ENCODE measurements at places on chromosomes 4 and X.

DNA sequence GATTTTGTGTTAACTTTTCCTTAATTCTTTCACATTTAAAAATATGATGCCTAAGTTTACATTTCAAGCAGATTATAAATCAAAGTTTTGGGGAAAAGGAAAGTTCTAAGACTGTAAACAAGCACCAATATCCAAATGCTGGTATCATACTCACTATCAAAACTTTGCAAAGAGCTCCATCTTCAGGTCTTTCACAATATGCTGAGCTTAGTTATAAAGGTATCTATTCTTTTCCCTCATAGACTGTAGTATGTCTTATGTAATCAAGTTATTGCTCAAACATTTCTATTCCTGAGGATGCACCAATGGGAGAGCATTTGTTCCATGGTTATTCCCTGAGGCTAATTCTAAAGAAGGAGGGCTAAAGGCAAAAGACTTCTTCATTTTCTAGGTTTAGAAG lies 207.9 kb upstream of the FAM241A start:
- DNase-seq = peak; percentile 84

DNA sequence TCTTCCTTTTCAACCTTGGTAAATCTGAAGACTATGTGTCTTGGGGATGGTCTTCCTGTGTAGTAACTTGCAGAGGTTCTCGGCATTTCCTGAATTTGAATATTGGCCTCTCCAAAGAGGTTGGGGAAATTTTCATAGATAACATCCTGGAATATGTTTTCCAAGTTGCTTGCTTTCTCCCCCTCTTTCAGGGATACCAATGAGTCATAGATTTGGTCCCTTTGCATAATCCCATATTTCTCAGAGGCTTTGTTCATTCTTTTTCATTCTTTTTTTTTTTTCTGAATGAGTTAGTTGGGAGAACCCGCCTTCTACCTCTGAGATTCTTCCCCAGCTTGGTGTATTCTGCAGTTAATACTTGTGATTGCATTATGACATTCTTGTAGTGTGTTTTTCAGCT lies 549.2 kb upstream of the AMOT start:
- no peak for DNase-seq

- no peak for DNase-seq
Measured at GRCh38 chrX:129797251-129797906, 17.6 kb downstream of the SASH3 start.

DNA sequence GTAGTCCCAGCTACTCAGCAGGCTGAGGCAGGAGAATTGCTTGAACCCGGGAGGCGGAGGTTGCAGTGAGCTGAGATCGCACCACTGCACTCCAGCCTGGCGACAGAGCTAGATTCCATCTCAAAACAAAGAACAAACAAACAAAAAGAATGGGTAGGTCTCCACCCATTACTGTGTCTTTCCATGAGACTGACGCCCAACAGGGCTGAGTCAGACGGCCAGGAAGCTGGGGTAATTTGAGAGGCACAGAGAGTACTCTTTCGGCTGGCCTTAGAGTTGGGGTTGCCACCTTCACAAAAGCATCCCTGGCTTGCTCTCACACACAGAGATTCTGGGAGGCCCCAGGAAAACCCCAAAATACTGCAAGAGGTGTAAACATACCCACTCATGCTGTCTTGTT lies 72.0 kb upstream of the DHRSX start:
- no peak for DNase-seq

DNA sequence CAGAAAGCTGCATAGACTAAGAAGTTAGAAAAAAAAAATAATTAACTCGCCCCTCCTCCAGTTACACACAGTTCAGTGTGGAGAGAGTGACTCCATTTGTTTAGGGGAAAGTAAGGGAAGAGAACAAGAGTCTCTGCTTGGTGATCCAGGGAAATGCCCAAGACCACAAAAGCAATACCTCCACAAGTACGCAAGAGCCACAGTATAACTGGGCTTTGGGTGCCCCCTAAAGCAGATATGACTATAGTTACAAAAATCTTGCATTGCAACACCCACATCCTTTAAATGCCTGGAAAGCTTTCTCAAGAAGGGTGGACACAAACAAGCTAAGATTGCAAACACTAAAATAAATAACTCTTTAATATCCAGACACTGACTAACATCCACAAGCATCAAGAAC lies 164.2 kb upstream of the NRK start:
- DNase-seq = no peak

GRCh38 chr4:8391972-8392371 lies 48.6 kb downstream of the ACOX3 start:
- no peak for DNase-seq

DNA sequence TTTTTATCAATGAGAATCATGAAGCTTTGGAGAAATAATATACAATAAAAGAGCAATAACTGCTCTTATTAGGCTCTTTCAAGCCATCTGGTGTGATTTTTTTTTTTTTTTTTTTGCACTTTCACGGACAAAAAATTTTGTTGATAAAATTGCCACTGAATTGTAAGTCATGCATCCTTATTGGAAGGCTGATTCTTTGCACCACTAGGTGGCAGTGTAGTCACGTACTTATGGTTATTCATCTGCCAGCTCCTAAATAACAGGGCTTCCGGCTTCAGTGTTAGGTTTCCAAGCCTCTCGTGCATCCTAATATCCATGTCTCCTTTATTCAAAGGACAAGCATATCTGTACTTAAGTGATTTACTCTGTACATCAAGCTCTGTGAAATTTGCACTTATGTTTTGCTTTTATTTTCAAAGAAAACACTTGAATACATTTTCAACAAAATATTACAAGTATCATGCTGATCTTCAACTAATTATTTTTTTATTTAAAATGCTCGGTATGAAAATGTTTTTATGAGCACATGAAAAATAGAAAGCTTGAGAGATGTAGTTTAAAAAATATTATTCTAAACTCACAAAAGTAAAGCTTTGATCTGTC lies 1578.3 kb upstream of the TENM3 start:
- peak; percentile 96 for DNase-seq

DNA sequence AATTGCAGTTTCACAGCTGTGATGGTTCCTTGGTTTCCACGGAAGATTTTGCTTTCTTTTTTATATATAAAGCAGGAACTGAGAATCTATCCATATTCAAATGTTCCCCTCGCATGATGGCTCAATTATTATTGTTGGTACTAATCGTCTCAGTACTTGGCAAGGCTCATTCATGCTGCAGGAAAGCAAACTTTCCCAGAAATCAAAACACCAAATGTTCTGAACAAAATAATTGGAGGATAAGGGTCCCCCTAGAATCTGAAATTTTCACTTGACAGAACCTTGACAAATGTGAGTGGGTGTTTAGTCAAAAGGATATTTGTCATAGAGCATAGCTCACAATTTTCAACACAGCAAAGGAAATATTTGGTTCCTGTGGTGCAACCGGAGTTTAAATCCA lies 1598.6 kb upstream of the PCDH7 start:
- DNase-seq = no peak

GRCh38 chrX:118420462-118420861 lies 74.6 kb downstream of the WDR44 start:
- no peak for DNase-seq

GRCh38 chr4:73744203-73744602 lies 3.8 kb downstream of the CXCL8 start:
- no peak for DNase-seq

DNA sequence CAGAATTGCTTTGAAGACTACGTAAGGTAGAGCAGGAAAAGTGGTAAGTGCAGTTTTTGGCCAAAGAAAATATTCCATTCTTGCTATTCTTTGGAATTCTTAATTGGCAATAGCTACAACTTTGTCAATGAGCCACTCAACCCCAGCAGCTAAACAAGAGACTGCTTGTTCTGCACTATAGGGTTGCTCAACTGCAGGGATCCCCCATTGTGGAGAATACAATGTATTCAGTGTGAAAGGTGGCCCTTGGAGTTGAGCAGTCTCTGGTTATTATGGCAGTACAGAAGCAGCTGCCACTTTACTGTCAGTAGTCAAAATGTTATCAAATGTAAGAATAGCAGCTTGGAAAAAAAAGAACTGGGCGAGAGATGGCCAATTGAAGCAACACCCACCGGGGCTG lies 808.7 kb downstream of the CENPC start:
- no peak for DNase-seq

- no peak for DNase-seq
Measured at GRCh38 chrX:66654411-66654810, 15.5 kb upstream of the EDA2R start.

DNA sequence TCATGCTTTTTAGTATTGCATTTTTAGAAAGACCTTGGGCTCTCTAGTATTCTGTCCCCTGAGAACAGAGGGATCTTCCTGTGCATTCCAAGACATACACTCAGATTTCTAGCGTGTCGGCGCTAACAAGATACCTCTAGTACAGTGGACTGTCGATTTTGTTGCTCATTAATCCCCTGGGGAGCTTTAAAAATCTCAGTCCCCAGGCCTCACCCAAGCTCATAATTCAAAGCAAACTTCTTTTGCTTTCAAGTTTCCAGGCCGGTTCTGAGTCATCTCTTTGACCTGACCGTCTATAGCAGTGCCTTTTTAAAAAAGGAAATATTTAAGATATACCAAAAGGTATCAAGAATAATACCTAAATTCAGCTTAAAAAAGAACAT lies 137.0 kb downstream of the AMMECR1 start:
- DNase-seq = no peak

- DNase-seq = no peak
Measured at GRCh38 chr4:186449954-186450353, 105.4 kb downstream of the MTNR1A start.

- no peak for DNase-seq
Measured at GRCh38 chrX:2974961-2975360, 31.4 kb upstream of the ARSH start.

DNA sequence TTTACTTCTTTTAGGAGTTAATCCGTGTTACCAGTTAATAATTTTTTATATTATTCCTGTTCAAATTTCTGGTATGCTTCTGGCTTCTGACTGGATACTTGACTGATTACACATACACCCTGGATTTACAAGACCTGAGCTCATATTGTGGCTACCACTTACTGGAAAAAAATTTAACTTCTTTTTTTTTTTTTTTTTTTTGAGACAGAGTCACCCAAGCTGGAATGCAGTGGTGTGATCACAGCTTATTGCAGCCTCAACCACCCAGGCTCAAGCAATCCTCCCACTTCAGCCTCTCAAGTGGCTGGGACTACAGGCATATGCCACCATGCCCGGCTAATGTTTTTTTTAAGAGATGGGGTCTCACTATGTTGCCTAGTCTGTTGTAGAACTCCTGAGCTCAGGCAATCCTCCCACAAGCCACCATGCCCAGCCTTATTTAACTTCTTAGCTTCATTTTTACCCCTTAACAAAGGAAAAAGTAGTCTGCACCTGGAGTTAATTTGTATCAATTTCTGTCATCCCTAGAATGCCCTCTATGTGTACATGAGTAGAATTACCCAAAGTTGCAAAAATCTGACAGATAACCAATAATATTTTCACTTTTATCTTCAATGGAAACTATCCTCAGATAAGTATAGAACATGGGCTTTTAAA lies 50.3 kb downstream of the TMEM165 start:
- DNase-seq = no peak

- no peak for DNase-seq
Measured at GRCh38 chrX:48520455-48520854, 1.2 kb upstream of the EBP start.

DNA sequence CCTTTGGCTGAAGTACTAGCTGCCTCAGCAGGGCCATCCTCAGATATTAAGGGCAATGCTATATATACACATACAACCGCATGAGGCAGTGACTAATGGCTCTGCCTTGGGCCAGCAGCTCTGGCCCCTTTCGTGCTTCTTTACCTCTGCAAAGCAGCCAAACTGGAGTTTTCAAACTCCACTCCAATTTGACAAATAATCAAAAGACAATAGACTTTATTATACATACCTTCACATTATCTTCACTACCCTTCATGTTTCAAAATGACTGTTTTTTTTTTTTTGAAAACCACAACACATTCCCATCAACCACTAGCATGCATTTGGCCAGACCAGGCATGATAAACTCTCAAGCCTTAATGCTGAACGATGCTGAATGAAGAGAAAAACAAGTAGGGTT lies 187.7 kb downstream of the ENOX2 start:
- no peak for DNase-seq

- no peak for DNase-seq
Measured at GRCh38 chr4:57640391-57641100, 530.4 kb upstream of the IGFBP7 start.

DNA sequence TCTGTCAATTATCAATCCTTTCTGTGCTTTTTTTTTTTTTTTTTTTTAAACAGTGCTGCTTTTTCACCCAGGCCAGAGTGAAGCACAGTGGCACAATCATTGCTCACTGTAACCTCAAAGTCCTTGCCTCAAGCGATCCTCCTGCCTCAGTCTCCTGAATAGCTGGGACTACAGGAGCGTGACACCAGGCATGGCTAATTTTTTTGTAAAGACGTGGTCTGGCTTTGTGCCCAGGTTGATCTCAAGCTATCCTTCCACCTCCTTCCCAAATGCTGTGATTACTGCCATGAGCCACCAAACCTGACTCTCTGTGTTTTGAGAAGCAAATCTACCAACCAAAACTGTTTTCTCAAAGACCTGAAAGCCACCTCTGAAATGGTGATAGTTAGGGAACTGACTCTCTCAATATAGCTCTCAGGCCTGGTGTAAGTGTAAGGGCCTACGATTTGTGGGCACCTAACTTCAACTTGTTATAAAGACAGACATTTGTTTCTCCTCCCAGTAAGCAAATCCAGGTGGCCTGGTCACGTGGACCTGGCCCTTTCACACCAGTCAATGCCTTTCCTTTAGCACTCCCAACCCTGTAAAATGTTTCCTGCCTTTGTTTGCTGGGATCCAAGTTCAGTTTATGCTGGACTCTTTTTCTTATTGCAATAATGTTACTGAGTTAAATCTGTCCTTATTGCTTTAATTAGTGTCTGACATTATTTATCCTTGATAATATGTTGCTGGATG lies 2015.9 kb downstream of the PCDH7 start:
- DNase-seq = no peak

GRCh38 chrX:109384699-109385098 lies 97.2 kb downstream of the GUCY2F start:
- DNase-seq = no peak

DNA sequence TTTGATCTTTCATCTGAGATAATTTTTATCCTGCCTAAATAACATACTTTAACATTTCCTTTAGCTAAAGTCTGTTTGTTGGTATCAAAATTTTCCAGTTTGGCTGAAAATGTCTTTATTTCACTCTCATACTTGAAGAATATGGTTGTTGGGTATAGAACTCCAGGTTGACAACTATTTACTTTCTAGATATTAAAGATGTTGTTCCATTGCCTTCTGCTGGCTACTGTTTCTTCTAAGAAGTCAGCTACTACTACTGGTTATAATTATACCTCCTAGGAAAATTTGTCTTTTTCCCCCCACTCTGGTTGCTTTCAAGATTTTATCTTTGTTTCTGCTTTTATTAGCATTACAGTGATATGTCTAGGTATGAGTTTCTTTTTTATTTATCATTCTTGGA lies 75.7 kb downstream of the SH3RF1 start:
- DNase-seq = no peak

- no peak for DNase-seq
Measured at GRCh38 chr4:113116414-113117357, 67.2 kb downstream of the ANK2 start.

- no peak for DNase-seq
Measured at GRCh38 chrX:39815631-39816030, 282.1 kb downstream of the BCOR start.

GRCh38 chr4:151669990-151670389 lies 90.8 kb downstream of the GATB start:
- DNase-seq = no peak

Data from SK-N-MC (cell line).